ENCODE measurements at places on chromosomes 12 and 14. TPM values are rescaled to one million over a fixed set of nuclear protein-coding genes. Genes with fewer than 3 reads are reported as not detected.

SSPN gene
- total RNA-seq = 1.7 TPM

PMCH gene
- not detected for total RNA-seq

KRT2 gene
- total RNA-seq = not detected

TPPP2 gene
- not detected for total RNA-seq

B3GNT4 gene
- total RNA-seq = not detected

GLI1 gene
- total RNA-seq = 0.19 TPM

Data from glomerular endothelial cell (primary cell).